ENCODE measurements at places on chromosomes 4 and X.

DNA sequence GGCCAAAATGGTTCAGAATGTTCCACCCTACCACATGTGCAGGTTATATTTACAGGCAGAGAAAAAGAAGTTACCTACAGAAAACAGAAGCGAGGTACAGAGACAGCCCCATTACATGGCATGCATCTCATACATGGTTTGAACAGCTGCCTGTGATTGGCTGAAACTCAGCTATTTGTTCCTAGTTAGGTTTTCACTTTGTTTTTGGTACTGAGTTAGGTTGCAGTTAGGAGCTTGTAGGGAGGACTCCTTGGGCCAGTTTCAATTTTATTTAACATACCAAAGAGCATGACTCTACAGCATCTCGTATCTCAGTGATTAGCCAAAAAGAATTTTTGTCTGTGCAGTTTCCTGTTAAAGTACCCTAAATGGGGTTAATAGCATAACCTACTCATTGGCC is 392.0 kb downstream of the MAPK10 start:
- DNase-seq, result no peak

GRCh38 chrX:41108007-41108406 is 22.8 kb downstream of the USP9X start:
- DNase-seq, result no peak

DNA sequence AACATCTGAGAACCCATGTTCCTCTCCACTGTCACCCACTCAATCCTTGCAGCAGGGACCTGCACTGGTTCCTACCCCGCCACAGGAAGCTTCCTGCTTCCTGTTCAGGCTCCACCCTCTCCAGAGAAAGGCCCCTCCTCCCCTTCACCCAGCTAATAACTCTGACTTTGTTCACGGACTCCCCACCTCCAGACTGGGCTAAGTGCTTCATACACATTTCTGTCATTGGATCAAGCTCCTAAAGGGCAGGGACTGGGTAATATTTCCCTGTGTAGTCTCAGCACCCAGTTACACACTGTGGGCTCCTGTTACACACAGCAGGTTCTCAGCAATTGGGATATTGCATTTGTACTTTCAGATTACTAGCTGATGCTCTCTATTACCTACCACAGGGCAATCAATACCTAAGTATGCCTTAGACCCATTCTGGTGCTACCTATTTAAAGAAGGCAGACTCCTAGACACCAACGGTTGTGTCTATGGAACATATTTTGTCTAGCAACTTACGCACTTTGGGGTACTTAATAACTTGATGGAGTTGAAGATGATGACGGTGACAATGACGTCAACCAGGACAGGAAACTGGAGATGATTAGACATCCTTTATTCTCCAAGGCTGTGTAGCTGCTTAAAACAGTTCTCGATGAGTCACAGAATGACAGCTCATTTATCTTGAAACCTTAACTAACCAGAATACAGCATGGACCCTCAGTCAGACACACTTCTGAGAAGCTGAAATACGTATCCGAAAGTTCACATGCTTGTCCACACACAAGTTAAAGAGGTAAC is 58.1 kb downstream of the MAML3 start:
- DNase-seq, result peak; percentile 31

DNA sequence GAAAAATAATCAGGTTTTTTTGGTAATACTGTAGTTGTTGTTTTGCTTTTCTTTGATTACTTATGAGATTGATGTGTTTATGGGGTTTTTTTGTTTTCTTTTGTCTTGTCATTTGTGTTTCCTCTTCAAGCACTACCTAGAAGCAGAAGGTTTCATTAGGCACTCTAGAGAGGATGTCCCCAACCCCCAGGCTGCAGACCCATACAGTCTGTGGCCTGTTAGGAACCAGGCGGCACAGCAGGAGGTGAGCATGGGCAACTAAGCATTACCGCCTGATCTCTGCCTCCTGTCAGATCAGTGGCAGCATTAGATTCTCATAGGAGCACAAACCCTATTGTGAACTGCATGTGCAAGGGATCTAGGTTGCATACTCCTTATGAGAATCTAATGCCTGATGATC is 22.9 kb upstream of the NOCT start:
- no peak for DNase-seq

- no peak for DNase-seq
Observed at GRCh38 chrX:101108284-101108683, 10.3 kb downstream of the CENPI start.

DNA sequence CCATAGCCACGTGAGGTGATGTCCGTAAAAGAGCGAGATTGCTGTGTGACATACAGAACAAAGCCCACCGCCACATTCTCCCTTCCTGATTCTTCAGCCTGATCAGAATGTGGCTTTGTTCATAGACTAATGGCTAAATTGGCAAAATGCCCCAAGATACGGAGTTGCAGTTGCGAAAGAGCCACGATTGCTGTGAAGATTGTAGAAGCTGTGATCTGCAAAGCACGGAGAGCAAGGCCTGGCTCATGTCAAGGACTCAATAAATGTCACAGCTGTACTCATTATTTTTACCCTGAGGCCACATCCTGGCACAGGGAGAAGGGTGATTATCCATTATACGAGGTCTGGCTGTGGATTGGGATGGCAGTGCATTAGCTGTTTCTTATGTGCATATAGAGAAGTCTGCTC is 34.2 kb downstream of the ARSD start:
- DNase-seq, result no peak

DNA sequence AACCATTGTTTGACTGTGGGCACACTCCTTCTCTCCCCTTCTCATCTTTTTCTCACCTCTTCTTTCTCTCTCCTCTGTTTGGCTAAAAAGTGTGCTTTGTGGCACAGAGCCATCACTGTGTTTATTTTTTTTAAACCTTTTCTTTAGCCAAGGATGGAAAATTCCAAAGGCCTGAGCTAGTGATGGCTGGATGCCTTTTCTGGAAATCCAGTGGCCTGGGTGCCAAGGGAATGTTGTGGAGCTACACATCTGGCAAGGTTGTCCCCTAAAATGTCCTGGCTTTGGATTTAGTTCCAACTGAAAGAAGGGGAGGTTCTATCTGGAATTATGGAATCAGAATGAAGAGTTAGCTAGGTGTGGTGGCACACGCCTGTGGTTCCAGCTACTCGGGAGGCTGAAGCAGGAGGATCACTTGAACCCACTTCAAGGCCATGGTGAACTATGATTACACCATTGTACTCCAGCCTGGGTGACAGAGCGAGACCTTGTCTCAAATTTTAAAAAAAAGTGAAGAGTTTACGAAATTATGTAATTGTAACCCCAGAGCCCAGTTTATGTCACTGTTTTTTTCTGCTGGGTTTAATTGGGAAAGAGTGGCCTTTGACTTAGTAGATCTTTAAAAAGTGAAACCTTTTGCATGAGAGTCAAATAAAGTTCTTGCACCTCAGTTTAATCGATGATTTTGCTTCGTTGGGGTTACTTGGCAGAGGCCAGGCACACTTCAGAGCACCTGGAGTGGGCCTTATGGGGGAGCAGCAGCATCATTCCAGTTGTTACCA is 17.7 kb downstream of the DOCK11 start:
- DNase-seq, result no peak

DNA sequence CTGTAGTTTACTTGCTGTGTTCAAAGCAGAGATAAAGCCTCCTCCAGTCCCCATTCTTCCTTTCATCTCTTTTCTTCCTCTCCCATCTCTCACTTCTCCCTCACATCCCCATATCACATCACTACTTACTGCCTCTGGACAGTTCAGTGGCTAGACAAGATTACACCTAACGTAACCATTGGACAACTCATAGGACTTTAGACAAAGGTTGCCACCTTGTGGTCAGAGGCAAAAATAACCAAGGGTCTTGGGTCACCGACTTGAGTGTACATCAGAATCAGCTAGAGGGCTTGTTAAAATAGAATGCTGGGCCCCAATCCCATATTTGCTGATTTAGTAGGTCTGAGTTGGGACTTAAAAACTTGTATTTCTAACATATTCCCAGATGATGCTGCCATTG is 109.3 kb upstream of the DGKK start:
- peak; percentile 1 for DNase-seq

- DNase-seq, result no peak
Observed at GRCh38 chr4:26183017-26183416, 137.8 kb upstream of the RBPJ start.

DNA sequence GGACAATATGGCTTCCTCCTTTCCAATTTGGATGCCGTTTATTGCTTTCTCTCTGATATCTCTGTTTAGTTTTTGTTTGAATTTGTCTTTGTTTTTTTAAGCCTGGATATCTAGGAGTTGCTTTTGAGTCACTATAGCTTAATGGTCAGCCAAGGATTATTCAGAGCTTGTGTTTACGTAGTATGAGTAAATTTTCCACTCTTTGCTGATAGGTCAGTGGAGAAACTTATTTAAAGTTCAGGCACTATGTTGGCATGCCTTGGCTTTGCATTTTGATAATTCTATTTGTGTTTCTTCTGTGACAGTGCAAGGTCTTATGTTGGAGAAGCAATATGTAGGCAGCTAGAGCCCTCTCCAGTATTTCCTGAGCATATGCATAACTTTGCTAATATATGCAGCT is 315.2 kb downstream of the GRID2 start:
- DNase-seq, result no peak

GRCh38 chr4:139416073-139416673 is 37.7 kb upstream of the RAB33B start:
- DNase-seq, result no peak

DNA sequence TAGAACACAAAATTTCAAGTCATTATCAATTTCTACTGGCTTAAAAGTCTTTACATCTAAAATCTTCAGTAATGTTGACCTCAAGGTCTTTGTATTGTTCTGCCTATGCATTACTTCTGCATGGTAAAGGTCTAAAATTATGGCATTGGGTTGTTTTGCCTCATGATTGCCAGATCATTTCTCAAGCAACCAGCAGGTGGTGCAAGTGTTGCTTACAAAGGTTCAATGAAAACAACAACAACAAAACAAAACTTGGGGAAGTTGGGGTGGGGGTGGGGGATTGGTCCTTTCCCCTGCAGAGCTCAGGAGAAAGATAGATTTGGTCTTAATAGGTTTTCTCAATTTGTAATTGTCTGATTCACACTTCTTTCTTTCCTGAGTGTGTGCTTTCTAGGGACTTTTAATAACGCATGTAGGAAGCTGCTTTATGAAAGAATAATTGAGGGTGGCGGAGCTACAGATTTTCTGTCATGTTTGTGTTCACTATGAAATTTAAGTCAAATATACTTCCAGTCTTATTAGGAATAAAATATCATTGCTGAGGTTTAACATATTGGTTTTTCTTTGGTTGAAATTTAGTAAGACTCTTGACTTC is 145.1 kb downstream of the COL4A5 start:
- no peak for DNase-seq

- no peak for DNase-seq
Observed at GRCh38 chr4:3107691-3108121, 33.2 kb downstream of the HTT start.

DNA sequence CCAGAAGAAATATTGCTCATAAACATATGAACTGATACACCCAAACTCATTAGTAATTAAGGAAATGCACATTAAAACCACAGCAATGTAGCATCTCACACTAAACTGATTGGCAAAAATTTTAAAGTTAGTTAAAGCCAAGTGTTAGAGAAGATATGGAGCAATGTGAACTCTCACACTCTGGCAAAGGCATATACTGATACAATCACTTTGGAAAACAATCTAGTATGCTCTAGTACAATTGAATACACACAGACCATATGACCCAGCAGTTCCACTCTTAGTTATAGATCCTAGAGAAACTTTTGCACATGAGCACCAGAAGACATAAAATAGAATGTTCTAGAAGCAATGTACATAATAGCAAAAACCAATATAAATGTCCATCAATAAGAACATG is 8.4 kb upstream of the AWAT1 start:
- DNase-seq, result no peak

DNA sequence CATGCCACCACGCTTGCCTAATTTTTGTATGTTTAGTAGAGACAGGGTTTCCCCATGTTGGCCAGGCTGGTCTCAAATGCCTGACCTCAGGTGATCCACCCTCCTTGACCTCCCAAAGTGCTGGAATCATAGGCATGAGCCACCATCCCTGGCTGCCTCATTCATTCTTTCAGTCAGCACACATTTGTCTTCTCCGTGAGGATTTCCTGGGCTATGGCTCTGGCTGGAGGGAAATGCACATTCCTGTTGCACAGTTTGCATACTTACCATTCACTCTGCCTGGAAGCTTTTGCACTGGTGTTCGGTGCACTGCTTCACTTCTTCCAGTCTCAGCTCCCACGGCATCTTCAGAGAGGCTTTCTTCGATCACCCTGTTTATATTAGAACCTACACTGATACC is 267.8 kb downstream of the STIM2 start:
- DNase-seq, result no peak

GRCh38 chr4:141413366-141413765 is 192.7 kb downstream of the ZNF330 start:
- DNase-seq, result no peak

DNA sequence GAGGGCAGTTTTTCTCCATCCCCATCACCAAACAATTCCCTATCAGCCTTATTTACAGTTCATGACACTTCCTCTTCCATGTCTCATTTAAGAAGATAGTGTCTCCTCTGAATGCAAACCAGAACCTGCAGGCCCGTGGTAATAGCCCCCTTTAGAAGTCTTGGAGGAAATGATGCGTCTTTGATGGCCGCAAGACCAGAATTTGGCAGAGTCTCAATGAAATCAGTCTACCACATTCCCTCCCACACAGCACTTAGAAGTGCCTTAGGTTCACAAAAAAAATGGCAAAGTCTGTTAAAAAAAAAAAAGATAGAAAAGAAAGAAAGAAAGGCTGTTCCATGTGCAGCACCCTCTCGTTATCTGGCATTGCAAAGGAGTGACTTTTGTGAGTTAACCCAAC is 2.1 kb upstream of the KDR start:
- DNase-seq, result no peak

- DNase-seq, result no peak
Observed at GRCh38 chr4:158094413-158095134, 78.3 kb downstream of the GASK1B start.

- DNase-seq, result no peak
Observed at GRCh38 chrX:110341189-110342035, 17.2 kb upstream of the RTL9 start.

- no peak for DNase-seq
Observed at GRCh38 chr4:184950926-184951325, 67.4 kb upstream of the HELT start.

DNA sequence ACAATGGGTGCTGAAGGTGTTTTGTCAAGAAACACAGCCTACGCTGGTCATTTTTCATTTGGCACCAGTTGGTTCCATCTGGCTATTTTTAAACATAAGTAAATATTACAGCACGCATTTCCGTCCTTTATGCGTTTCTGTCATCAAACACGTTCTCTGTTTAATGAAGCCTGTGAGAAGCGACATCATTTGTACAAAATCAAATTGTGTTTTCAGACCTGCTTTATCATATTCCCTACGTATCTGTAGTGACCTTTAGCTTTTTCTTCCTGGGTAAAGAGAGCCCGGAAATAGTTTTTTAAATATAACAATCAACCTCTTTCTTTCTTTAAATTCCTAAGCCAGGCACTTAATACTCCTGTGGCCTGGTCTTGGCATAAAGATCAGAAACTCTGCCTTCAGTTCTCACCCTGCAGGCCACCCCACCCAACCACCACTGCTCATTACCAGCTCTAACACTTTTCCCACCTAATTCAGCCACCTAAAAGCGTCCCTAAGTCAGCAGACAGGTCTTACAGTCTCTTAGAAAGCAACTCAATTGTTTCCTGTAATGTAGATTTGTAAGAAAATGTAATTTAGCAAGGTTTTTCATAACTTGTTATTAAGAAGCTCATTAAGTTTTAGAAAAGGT is 30.4 kb downstream of the ACSL1 start:
- no peak for DNase-seq
